Frontal cortex (tissue), 4 donors: ENCODE measurements at places on chromosomes 5 and 9.

GRCh38 chr5:76733049-76733417, 17.1 kb downstream of the F2R start:
- no peak for DNase-seq

GRCh38 chr9:92655896-92656536, 13.9 kb downstream of the IPPK start:
- DNase-seq: no peak

DNA sequence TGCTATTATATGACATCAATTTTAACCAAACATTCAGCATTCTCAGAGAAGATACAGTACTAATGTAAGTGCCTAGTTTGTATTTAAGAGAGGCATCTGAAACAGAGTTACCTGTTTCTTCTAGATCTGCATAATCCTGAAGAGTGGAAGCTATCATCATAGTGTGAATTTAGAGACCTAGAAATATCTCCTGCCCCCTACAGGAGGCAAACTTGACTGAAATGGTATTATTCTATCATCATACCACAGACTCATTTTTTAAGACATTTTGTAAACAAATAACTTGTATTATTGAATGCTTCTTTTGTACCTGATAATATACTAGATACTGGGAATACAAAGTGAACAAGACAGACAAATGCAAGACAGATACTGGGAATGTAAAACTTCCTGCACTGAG, 216.8 kb upstream of the RPS23 start:
- no peak for DNase-seq

- DNase-seq: no peak
Observed at GRCh38 chr5:6660688-6661087, 27.4 kb downstream of the SRD5A1 start.

DNA sequence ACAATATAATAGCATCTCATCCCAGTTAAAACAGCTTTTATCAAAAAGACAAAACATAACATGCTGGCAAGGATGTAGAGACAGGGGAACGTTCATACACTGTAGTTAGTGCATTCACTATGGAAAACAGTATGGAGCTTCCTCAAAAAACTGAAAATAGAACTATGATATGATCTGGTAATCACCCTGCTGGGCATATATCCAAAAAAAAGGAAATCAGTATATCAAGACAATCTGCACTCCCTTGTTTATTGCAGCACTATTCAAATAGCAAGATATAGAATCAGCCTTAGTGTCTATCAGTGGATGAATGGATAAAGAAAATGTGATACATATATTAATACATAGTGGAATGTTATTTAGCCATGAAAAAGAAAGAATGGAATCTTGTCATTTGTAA, 88.5 kb downstream of the PBX3 start:
- DNase-seq: no peak

GRCh38 chr9:12695474-12695873, 2.3 kb downstream of the TYRP1 start:
- DNase-seq: no peak

DNA sequence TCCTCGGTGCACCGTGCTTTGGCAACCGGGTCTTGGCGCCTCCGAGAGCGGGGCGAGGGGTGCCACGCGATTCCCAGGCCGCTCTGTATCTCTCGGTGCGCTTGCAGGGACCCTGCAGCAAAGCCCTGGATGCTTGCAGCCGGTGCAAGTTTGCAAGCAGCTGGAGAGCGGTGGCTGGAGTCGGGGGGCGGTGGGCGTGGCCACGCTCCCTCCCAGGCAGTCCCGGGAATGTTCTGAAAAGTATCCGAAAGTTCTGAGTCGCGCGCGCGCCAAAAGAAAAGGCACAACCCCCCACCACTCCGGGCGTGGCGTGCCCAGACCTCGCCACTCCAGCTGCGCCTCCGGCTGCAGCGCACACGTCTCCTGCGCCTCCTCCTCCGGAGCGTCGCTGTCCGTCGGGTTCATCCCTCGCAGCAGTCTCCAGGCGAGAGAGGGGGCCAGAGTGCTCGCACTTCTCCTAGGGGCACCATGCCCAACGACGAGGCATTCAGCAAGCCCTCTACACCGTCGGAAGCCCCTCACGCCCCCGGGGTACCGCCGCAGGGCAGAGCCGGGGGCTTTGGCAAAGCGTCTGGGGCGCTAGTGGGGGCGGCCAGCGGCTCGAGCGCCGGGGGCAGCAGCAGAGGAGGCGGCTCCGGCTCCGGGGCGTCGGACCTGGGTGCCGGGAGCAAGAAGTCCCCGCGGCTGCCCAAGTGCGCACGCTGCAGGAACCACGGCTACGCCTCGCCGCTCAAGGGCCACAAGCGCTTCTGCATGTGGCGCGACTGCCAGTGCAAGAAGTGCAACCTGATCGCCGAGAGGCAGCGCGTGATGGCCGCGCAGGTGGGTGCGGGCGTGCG, at the start of gene DMRT1:
TSS of gene DMRT1 (plus strand) at position 327 of the 839 bp plus-strand sequence. CDS start at position 469, 142 bp downstream.
- no peak for DNase-seq

DNA sequence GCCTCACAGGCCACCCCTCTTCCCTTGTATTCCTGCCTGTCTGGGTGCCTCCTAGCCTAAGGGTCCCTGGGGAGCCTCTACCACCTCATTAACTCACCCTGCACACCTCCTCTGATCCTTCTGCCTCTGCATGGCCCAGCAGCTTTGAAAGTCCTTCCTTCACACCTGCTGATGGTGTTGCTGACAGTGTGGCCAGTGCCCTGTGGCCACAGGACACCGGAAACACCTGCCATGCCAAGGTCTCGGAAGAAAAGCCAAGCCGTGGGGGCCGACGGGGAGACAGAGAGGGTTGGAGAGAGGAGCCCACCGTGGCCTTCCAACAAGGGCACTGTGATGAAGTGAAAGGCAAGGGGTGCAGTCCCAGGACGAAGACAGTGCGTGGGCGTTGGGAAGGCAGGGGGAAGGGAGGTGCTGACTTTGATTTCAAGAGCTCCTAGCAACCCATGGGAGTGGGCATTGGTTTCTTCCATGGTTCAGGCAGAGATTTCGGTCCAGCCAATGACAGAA, 4.1 kb downstream of the BTNL9 start:
- no peak for DNase-seq

DNA sequence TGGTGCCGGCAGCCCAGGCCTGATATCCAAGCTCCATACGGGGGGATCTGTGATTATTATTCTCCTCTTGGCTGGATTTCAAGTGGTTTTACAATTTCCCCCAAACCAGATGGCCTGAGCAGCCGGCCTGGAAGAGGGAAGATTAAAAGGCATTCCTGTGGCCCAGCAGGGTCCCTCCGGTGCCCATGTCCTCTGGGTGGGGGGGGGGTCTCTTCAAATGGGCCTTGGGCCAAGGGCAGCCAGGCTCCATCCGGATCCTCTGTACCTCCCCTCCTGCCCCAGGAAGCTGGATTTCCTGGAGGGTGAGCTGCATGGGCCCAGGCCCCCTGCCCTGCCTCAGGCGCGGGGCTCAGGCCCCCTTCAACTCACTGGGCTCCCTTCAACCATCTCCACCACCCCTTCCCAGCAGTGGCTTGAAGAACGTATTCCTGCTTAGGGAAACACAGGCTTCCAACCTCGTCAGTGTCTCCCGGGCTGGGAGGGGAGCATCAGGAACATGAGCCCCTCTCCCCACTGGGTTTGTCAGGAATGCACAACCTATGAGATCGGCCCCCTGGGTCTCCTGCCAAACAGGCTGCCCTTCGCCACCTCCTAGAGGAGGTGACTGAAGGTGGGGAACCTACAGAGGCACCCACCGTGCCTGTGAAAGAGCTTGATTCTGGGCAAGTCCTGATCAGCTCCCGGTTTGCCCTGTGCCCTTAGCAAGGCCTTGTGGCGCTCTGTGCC, 62.9 kb upstream of the ORM1 start:
- DNase-seq: no peak

DNA sequence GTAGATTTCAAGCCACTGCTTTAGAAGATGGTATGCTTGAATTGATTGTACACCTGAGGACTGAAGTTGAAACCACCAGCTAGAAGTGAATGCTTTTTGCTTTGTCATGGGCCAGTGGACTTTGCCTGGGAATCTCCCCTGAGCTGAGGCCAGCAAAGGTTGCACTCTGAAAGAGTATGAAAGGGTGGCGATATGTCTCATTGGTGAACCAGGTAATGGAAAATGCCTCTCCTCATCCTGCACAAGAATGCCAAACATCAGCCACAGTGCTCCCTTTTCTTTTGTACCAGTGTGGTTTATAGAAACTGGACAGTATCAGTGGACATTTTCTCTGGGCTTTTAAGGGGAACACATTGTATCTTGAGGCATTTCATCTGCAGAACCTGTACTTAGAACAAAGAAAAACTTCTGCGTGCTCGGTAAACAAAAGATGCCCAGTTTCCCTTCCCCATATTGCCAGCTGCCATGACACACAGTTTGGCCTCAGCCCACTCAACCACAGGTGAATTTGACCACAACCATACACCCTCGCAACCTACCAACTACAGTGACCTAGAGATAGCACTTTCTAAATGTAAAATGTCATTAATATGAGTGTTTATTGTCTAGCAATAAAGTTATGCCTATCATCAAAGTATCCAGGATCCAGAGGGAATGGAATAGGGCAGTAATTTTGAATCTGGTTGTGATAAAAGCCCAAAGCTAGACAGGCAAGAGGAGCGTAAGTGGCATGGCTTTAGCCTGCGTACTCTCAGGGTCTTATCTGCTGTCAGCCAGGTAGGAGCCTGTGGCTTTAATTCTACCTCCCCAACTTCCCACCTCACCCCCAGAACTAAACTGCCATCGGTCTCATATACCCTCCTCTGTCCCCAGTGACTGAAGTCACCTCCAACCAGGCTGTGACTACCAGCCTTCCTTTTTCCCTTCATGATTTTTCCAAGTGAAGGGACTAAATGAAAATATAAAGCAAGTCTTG, 79.5 kb upstream of the LHFPL2 start:
- no peak for DNase-seq

GRCh38 chr5:57841676-57842363, 359.2 kb upstream of the ACTBL2 start:
- no peak for DNase-seq

DNA sequence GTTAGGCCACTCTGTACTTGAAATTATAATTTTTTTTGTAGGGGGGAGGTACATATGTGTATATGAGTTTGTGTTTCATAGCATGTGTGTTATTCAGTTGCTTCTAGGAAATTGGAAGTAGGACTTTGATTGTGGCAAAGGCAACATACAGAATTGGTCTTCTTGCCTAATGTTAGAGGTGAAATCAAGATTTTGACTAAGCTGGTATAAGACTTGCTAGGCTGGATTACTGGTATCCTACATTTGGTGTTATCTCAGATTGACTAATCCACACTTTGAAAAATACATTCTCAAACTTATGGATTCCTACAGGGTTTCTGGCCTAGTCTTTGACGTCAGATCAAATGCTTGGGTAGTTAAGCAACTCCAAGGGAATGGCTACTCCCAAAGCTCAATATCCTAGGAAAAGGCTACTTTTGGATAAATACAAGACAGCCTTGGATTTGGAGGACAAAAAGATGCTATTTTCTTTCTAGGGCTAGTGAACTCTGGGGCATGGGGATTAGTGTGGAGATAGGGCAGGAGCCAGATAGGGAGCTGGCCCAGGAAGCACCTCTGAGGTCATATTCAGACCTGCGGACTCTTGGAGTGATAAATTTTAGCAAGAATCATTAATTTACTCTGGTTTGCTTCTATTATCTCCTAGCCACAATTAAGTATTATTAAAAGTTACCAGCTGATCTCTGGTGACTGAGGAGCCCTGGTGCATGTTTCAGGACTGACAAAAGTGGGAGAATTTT, 144.0 kb upstream of the RPS23 start:
- DNase-seq: no peak

DNA sequence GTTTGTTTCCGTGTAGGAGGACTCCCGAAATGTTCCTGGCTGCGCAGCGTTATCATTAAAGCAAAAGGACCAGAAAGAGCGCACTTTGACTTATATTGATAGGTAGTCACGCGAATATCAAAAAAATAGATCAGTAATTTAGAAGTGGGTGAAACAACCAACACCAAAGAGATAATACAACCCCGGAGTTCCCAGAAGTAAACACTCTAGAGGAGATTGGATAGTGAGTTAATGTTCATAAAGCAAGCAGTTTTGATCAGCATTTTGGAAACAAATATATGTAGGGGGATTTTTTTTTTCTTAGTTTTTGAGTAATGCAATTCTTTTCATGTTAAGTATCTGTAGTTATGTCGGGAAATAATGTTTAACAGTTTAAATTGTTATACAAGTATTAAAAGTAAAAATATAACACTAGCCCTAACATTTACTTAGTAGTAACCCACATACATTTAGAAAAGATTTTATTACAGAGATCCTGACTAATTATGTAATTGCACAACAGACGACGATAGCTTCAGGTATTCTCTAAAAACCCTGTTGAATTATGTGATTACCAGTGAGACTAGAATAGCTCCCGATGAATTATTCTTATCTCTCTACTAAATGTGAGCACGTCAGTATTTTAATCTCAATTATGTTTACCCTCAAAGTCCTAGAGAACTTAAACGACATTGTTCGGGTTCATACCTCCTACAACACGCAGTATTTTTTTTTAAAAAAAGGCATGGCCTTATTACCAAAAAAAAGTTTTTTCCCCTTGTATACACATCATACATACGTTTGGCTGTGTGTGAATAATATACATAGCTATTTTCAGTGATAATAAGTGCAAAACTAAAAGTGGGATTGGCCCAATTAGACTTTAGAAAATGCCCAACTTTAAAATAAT, 9.4 kb upstream of the NFIB start:
- DNase-seq: no peak

DNA sequence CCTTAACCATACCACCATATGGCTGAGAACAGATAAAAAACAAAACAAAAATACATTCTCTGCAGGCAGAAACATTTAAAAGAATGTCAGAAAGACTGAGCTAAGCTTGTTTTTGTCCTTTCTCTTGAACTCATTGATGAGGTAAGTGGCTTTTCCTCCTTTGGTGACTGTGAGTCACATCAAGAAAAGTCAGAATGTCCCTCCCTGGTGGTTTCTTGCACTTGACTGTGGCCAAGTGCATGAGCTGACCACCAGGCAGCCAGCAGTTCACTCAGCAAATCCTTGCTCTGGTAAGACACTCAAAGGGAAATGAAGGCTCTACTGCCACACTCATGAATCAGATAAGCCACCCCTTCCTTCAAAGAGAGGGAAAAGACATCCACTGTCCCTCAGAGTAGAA, 970.9 kb downstream of the TAF11L14 start:
- DNase-seq: no peak

- no peak for DNase-seq
Observed at GRCh38 chr9:112501287-112501686, 14.7 kb downstream of the KIAA1958 start.

DNA sequence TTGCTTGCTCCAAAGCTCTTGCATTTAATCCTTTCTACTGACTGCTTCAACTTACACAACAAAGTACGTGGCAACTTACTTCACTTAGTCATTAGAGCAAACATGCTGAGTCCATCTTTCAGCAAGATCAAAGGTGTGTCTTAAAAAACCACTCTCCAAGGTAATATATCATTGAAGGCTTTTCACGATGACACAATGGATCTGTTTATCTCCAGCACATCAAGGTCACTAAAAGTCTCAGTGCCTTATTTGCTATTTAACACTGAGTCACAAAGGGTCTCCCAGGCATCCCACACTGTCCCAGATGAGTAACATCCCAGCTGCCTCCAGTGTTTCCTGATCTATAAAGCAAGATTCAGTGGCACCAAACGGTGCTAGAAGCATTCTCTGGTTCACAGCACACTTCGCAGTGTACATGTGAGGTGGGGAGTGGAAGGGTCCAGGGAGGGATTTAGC, 3.7 kb upstream of the CLK4 start:
- DNase-seq: no peak
